NCI-H2081 treated with DMSO at 0.1 percent for 48 hours (cell line): ENCODE measurements at places on chromosomes 3 and 15.

DNA sequence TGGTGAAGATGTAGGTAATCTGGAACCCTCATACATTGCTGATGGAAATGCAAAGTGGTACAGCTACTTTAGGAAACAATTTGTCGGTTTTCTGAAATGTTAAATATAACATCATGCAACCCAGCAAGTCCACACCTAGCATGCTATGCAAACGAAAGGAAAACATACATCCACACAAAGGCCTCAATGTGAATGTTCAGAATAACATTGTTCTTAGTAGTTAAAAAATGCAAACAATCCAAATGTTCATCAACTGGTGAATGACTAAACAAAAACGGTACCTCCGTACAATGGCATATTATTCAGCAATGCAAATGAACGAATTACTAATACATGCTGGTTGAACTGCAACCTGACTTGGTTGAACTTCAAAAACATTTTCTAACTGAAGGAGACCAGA lies 423.3 kb upstream of the THRB start:
- DNase-seq, result no peak

DNA sequence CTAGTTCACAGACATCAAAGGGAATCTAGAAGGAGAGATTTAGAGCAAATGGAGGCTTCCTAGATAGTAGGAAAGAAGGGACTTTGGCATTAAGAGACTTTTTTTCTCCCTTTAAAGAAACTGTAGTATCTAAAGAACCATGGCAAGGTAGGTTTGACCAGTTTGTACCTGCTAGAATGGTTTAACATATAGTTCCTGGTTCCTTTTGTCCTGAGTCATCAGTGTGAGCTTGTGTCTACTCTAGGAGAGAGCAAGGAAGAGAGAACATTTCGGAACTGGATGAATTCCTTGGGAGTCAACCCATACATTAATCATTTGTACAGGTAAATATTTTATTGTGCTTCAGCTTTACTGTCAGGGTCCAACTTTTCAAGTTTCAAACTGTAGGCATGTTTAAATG lies 29.6 kb upstream of the TRPC1 start:
- DNase-seq, result no peak

DNA sequence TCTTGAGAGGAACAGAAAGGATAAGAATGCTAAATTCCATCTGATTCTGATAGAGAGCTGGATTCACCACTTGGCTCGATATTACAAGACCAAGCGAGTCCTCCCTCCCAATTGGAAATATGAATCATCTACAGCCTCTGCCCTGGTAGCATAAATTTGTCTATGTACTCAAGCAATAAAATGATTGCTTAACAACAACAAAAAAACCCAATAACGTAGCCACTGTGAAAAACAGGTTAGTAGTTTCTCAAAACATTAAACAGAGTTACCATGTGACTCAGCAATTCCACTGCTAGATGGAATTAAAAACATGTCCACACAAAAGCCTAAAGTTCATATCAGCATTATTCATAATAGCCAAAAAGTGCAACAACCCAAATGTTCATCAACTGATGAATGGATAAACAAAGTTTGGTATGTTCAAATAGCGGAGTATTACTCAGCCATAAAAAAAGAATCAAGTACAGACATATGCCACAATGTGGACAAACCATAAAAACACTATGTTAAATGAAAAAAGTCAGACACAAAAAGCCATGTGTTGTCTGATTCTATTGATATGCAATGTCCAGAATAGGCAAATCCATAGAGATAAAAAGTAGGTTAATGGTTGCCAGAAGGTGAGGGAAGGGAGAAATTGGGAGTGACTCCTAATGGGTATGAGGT lies 16.8 kb downstream of the BCL2L10 start:
- no peak for DNase-seq

GRCh38 chr3:45181496-45181895 lies 35.3 kb upstream of the CDCP1 start:
- DNase-seq, result no peak

DNA sequence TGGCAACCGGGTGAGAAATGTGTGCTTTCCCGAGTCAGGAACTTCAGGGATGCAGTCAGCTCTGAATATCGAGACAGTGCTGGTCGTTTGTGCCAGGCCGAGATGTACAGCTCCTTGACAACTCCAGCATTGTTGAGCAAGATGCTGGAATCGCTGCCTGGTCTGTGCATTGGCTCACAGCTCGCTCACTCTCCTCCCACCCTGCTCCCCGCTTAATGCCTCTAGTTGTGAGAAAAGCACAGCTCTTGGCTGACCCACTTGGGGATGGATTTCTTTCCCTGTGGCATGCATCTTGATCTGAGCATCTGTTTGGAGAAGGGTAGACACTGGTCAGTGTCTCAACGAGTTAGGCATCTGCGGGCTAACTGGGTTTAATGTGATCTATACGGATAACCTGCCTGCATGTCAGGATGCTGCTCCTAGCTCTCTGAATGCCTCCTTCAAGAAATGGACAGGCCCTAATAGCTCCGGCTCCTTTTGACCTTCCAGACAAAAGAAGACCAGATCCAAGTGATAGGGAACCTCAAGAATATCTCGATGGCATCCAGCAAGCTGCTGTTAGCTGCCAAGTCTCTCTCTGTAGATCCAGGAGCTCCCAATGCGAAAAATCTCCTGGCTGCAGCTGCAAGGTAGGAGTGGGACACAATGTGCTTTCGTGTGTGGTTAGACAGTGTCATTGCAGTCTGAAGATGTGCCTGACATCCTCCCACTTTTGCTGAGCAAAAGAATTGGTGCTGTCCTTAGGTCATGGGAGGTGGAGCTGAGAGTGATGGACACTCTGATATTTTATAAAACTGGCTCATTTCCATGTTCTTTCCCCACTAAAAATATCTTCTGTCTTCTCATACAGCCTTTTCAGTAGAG lies 302.2 kb upstream of the TPM1 start:
- DNase-seq, result no peak

GRCh38 chr15:48426044-48426443 lies 94.8 kb downstream of the DUT start:
- DNase-seq, result no peak

DNA sequence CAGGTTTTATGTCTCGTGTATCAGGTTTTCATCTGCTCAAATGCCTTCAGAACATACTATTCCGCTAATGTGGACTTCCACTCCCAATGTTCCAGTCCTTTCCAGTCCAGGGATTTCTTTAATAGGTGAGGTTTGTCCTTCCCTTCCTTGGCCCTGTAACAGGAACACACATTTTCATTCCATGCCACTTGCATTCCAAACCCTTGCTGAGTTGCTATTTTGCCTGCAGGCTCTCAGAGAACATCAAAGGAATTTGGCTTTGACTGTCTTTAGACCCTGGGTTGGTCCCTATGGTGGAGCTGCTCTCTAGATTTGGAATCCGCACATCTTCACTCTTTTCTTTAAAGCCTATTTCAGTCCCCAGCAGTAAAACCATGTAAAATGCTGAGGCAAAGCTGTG lies 12.3 kb upstream of the ALCAM start:
- DNase-seq, result no peak

- DNase-seq, result no peak
Measured at GRCh38 chr15:73866881-73867410, 6.4 kb upstream of the TBC1D21 start.

DNA sequence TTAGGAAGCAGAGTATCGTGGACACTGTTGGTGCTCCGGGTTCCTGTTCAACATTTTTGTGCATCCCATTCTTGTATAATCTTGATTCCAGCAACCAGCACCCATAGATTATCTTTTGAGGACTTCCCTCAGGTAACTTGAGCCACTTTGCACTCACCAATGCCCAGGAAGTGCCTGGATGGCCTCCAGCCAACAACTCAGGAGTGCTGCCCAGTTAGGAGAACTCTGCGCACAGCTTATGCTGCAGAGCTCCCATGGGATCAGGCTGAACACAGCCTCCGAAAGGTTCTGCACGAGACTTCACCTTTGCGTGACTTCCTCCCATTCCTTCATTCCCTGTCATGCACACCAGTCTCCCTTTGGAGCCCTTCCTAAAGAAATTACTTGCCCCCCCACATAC lies 64.3 kb upstream of the LRRN1 start:
- DNase-seq, result no peak

- no peak for DNase-seq
Measured at GRCh38 chr3:171323938-171324536, 136.2 kb downstream of the TNIK start.

DNA sequence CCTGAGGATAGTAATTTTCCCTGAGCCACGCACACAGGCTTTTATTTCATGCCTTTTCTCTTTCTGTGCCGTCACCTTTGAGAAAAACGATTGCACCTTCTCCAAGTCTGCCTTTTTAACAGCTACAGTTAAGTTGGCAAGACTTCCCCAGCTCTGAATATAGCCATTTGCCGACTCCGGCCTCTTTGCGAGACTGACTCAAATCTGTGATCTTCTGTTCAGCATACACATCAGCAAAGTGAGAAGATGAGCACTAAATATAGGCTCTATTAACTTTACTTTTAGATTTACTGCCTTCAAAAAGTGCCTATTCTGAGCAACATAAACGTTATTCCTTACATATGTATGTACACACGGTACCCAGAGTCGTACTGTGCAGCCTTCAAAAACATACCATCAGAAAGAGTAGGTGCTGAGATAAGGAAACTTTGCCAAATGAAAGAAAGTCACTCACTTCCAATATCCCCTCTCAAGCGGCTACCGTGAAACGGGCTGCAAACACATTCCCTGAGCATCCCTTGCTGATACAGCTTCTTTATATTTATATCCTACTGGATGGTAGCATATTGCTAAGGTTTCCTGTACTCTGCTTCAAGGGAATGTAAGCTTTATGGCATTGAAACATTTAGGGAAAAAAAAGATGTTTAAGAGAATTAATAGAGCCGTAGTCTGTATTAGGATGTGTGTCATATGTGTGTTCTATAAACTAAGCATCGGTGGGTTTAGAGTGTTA lies 283.3 kb upstream of the TPRG1 start:
- no peak for DNase-seq

DNA sequence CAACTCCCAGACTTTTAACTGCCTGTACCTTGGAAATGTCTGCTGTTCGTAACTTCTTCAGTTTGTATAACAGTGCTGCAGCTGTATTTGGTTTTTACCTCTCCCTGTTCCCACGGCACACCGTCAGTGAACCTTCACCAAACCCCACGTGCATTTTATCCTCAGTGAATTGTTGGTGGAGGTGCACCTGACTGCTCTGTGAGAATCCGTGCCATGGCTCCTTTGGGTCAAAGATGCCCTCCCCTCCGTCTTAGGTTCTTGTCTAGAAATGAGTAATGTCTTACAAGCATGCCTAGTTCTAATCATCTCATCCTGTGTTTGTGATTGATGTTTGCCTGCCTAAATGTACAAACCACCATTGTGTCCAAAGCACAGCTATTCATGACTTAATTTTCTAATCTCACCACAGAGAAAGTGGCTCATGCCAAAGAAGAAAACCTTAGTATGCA lies 28.2 kb downstream of the TPM1 start:
- no peak for DNase-seq

GRCh38 chr15:48681353-48681752 lies 35.8 kb upstream of the FBN1 start:
- no peak for DNase-seq

GRCh38 chr3:184784731-184785500 lies 27.1 kb upstream of the VPS8 start:
- no peak for DNase-seq

GRCh38 chr15:28075573-28075972 lies 23.5 kb downstream of the OCA2 start:
- peak; percentile 36 for DNase-seq

DNA sequence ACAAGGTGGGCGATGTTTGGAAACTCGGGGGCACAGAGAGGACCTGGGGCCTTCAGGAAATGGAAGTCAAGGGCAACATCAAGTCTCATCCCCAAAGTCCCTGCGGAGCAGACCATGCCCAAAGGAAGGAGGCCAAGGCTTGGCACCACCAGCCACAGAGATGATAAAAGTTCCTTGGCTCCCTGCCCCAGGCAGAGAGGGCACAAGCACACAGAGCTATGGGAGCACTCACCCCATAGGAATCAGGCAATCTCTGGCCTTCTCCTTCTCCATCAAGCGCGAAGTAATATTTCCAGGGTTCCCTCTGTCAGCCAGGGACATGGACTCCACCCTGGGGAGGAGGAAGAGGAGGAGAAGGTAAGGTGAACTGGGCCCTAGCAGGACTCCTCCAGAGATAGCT lies 7.9 kb downstream of the ACAA1 start:
- no peak for DNase-seq

- no peak for DNase-seq
Measured at GRCh38 chr3:3847994-3848922, 49.0 kb downstream of the LRRN1 start.

DNA sequence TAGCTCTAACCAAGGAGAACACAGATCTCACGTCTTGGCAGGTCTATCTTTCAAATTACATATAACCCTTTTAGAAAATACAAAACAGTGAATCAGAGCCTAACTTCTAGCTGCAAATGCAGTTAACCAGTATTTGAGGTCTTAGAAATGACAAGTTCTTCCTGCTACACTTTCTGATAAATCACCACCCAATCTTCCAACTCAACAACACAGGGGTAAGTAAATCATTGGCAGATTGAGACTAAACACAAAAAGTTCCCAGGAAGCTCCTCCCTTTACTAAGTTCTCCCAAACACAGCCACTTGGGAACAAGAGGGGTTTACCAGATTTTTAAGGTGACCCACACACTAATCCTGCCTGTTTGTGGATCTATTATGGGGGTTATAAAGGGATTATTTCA lies at the start of gene A4GNT:
TSS of gene A4GNT (minus strand) at position 152 of the 400 bp plus-strand sequence. CDS start 1,134 bp downstream, outside the sequence.
- DNase-seq, result no peak

DNA sequence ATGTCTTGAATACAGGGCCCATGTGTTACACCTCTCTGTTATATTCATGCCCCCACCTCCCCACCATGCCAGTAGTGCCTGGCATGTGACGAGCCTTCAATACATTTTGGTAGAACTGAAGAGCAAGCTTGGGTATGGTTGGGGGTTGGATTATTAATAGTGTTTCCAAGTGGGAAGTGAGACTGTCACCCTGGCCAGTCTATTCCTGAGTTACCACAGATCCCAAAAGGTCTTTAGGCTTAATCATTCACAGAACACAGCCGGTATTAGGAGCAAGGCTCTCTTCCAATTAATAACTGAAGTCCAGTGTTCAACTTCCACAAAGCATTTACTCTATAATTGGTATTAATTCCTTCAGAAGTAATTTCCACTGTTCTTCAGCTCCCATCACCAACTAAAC lies 231.9 kb upstream of the LRTM1 start:
- no peak for DNase-seq

- DNase-seq, result no peak
Measured at GRCh38 chr3:155670335-155670734, 74.5 kb downstream of the PLCH1 start.

DNA sequence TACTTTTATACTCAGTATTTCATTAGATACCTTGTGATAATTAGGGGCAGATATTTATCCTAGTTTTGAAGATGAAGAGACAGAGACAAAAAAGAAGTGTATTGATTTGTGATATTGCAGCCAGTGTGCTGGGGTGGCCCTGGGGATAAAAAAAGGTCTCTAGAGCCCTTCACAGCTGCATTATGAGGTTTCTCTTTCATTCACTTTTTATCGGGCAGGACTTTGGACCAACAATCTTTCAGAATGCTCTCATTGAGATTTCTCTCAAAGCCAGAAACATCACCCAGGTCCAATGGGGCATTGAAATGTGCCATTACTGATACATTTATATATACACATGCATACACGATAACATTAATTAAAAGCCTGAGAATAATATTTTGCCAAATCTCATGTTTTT lies 20.5 kb upstream of the SELENOT start:
- no peak for DNase-seq
